AG08395 (cell line): ENCODE measurements at places on chromosomes 11 and 22.

DNA sequence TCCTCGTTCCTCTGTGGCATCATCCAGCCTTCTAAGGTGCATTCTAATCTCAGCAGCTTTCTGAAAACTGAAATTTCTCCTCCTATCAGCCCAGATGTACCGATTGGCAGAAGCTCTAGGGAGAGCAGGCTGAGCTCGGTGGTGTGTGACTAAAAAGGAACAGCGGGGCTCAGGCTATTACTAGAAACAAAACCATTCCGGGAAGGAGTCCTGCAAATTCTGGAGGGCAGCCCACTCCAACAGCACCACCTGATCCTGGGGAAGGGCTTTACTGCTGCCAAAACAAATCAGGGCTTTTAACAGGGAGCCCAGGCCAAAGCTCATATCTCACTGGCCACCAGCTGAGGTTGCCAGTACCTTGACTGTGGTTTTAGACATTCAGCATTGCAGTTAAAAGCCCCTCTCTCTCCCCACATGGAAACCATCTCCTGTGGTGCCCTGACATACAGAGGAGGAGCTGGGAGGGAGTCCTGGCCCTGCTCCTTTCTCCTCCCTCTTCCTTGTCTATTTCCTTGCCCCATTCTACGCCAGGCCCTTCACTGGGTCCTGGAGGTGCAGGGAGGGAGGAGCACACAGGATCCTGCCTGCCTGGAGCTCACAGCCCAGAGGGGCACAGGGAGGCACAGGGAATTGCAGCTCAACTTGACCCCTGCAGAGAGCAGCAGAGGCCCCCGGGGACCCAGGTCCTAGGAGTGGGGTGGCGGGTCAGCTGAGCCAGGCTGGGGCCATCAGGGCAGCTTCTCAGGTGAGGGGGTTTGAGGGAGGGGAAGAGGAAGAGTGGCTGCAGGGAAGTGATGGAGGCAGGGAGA lies 889 bp downstream of the PLAAT4 start:
- DNase-seq: peak; percentile 51

DNA sequence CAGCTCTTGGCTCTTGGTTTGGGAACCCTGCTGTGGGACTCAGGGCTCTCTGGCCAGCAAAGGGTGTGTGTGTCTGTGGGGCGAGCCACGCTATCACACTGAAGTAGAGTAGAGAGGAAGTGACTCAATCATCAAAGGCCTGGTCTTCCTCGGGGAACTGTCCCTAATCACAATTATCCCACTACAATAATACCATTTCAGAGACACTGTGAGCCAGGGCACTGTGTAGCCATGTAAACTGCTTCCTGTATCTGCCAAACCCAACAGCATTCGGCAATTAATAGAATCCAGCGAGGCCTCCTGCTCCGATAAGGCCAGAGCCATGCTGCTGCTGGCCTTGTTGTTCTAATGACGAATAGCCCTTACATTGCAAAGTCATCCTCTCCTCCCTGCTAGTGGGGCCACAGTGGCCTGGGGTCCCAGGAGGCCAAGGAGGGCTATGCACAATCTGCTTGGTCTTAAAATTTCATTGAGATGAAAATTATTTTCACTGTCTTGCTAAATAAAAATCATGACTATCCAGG lies 49.8 kb upstream of the LMO2 start:
- DNase-seq: peak; percentile 44

GRCh38 chr11:47498149-47498548 lies 49.2 kb upstream of the RAPSN start:
- DNase-seq: no peak

DNA sequence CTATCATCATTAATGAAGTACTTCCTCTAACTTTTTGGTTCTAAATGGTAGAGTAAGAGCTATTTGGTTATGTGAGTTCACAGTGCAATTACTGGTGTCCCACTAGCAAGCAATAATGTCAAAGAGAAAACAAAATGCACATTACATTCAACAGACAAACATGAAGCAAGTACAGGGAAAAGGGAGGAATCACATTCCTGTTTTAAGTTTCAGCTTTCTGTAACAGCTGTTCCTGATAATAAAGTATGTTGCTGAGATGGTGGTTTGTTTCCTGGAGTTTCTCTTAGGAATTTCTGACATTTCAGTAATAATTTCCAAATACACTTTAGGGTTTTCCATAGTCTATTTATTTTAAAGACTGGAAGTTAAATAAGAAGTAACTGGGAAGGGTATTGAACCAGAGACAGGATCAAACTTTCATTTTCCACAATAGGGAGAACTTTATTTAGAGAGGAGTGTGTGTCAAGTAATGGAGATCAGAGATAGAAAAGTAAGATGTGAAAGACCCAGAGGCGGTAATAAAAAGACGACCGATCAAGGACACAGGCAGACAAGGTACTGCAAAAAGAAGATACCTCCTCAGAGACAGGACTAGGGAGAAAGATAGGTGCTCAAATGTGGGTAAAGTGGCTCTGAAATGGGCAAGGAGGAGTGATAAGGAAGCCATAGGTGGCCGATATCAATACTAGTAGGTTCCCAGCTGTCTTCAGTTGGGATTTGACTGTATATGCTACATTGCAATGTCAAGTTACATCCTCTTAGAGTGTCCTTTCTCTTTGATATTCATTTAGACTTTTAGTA lies 20.8 kb upstream of the CLNS1A start:
- DNase-seq: peak; percentile 51

- no peak for DNase-seq
These were observed 2.6 kb downstream of the ACER3 start for GRCh38 chr11:76863196-76863777.

DNA sequence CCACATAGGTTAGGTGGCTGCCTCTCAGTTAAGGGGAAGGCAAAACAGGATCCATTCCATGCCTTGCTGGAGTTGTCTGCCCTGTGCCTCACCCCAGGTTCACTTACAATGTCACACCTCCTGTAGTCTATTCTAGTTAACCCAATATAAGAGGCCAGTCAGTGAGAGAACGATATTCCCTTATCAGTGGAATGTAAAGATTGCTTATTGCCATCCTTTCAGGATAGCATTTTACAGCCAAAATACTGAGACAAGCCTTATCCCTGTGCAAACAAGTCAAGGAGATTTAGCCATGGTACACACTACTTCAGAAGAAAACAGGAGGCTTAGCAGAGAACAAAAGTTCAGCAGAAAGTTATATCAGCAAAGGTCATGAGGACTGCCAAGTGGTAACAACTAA lies 5.5 kb downstream of the CYP2R1 start:
- DNase-seq: no peak
